ENCODE measurements at places on chromosomes 6 and 20.
A peak's percentile ranks its signal among the peaks of the same experiment; 100 is the strongest.

DNA sequence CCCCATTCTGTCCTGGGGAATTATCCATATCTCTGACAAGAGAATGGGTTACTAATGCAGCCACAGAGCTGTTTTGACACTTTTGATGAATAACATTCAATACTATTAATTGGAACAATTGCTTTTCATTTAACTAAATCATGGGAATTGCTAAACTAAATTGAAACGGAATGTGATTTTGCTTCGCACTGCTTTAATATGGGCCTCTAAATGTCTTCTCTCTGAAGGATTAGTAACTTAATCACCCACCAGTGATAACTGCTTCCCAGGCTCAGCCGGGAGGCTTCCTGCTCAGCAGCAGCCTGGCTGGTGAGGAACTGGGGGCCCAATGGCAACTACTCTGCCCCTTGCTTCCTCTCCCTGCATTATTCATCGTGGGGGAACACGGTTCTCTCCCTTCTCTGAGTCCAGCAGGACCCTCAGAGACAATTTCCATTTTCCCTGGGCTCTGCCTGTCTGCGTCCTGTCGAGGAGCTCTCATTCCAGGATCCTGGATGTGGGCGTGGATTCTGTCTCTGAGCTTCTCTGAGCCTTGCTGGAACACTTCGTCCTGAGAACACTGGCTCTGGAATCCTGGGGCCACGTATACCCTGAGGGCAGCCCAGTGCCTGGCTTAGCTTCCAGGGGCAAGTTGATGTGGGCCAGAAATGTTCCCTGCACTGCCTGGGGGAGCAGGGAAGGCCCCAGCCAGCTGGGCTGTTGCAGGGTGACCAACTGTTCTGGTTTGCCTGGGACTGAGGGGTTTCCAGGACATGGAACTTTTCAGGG, 308.9 kb downstream of the DHX35 start:
- DNase-seq: no peak

GRCh38 chr20:43949248-43949647, 34.6 kb downstream of the TOX2 start:
- no peak for DNase-seq

DNA sequence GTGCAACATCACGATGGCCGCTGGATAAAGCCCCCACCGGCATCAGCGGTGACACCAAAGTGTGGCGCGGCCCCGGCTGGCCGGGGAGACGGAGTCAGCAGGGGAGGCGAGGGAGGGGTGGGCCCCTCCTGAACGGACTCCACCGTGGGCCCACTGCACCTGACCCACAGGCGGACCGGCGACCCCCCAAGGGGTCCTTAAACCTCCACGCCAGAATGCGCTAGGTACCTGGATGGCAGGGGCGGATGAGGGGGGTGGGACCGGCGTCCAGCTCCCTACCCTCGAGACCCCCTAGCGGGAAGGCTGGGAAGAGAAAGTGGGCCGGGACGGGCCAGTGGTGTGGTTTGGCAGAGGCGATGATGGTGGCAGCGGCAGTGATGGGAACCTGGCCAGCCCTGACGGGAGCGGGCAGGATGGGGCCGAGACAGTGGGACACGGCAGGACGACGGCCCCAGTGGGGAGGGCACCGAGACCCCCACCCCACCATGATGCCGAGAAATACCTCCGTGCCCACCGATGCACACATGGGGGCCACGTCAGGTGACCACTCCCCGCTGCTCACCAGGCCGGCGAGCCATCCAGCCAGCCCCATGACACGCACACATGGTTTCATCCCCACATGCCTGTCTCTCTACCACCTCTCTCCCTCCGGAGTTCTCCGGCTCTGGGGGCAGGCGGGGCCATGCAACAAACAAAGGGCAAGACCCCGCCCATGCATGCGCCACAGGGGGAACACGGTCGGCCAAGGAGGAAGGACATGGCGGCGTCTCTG, 771.9 kb upstream of the DEFB115 start:
- no peak for DNase-seq

DNA sequence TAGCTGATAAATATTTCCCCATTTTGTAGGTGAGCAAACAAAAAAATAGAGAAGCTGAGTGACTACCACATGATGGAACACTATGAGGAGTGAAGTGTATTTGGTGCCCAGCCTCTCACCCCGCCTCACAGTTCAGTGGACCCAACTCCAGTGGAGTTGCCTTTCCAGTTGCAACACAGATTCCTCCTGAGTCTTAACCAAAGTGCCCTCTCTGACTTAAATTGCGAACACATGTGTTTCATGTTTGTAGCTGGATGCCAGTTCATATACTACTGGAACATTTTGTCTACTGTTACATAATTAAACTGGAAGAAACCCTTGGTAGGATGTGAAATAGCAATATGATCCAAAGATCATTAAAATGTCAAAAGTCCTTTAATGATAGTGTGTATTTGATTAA, 448.9 kb downstream of the COL12A1 start:
- DNase-seq: no peak

- no peak for DNase-seq
These were observed 5.5 kb upstream of the FLRT3 start for GRCh38 chr20:14342918-14343317.

GRCh38 chr6:56746767-56747504, 104.2 kb upstream of the DST start:
- DNase-seq: no peak

- no peak for DNase-seq
These were observed 36.9 kb downstream of the LBP start for GRCh38 chr20:38383147-38383546.

DNA sequence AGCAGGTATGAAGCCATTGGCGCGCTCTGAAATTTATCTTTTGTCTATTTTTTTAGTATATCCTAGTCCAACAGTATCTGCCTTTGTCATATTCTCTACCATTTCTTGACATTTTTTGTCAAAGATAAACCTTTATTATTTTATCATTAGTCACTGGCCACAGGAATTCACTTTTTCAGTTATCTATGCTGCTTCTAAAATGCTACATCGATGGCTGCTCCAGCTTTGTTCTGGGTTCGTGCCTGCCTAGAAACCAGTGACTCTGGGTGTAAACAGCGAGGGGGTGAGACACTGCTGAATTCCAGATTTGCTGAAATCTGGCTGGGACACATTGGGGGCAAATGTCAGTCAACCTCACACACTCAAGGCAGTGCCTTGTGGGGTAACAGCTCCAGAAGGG, 193.4 kb downstream of the CDC5L start:
- no peak for DNase-seq

DNA sequence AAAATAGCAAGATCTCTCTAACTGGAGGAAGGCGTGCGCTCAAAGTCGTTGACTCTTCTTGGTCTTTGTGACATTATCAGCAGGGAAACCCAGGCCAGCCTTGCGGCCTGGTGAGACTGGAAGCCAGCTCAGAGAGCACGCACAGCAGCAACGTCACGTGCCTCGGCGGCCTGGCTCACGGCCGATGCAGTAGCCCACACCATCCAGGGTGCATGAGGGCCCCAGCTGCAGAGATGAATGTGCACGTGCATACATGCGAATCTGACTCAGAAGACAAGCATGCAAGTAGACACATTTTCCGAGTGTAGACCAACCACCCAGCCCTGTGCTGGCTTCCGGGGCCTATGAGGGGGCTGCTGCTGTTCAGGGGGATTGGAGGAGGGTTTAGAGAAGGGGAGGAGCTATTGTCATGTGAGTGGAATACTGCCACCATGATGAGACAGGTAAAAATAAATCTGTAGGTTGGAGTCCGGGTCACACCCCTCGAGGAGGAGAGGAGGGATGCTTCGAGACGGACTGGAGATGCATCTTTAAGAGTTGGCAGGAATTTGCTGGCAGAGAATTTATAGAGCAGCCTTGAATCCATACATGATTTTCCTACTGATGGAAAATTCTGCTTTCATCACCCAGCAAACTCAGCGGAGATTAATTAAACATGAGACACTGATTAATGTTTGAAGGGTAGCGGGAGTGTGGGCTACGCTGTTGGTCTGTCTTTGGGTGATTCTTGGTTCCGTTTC, 388.2 kb downstream of the CDH4 start:
- no peak for DNase-seq

DNA sequence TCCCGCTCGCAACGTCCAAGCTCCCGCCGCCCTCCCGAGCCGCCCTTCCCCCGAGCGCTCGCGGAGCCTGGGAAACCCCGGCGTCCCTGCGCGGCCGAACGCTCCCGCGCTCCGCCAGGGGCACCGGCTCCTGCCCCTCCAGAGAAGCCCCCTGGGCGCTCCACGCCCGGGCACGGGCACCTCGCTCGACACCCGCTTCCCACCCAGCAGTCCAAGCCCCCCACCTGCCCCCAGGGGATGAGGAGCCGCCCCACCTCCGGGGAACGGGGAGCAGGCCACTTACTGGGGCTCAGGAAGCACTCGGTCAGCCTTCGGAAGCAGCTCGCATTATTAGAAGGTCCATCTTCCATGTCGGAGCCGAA, 1.4 kb downstream of the PDE10A start:
- no peak for DNase-seq

- no peak for DNase-seq
These were observed 41.1 kb upstream of the CST5 start for GRCh38 chr20:23920408-23921325.

DNA sequence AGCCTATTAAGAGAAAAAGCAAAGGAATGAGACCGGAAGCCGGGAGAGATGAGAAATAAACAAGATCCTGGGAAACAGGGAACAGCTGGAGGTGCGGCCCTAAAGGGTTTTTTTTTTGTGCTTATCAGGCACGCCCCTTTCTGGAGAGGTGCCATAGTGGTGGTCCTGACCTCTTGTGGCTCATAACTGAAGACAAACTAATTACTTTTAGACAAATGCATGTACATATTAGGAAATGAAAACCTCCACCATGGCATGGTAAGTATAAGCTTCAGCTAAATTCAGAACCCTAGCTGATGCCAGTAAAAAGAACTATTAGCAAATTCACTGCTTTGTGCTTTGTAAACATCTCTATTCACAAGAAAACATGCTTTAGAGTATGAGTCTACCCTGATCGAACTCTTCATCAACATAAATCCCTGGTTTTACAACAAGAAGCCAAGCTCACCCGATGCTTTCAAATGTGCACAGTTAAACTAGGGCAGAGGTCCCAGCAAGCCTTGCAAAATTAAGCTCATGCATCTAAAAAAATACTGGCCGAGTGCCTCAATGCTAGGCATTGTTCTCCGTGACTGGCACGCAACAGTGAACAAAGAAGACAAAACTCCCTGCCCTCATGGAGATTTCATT, 96.4 kb upstream of the MRPS10 start:
- DNase-seq: no peak

DNA sequence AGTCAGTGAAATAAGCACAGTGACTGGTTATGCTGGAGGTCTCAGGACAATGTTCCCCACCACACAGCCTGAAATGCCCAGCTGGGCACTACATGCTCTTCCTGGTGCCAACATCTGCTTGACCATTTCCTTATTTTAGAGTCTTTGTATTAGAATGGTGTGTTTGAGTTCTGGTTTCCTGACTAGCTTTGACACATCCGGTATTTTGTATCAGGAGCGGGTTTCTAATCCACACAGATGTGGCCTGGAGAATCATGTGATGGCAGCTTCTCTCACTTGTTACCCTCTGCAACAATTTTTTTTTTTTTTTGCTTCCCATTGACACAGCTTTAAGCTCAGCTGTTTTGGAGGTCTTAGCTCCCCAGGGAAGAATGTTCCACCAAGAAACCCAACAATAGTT, 164.5 kb upstream of the CST7 start:
- DNase-seq: no peak

DNA sequence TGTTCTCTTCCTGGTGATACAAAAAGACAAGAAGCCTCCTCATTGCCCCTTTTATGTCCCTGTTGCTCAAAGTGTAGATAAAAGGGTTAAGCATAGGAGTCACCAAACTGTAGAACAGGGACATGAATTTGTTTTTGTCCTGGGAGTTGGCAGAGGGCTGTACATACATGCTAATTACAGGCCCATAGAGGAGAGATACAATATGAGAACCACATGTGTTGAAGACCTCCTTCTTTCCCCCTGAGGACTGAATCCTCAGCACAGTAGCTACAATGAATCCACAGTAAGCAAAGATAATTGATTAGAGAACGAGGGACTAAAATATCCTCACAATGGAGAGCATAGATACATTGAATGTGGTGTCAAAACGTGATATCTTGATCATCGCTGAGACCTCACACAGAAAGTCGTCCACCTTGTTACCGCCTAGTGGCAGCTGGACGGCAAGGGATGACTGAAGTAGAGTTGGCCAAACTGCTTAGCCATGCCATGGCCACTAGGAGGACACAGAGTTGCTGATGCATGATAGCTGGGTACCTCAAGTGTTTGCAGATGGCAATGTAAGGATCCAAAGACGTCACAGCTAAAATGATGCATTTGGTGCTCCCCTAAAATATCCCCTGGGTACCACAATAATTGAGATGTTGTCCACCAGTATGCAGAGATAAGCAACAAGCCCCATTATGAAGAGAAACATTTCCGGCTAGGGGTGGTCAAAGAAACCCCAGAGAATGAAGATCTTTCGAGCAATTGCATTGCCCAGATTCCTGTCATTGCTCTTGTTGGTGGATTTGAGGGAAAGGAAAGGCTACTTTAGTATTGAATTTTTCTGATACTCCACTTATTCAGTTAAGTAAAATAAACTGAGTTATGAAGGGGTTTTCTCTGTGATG, 15.0 kb downstream of the OR2B3 start:
- DNase-seq: peak; percentile 48

- DNase-seq: no peak
These were observed 24.0 kb downstream of the FRMD1 start for GRCh38 chr6:168054765-168055560.

DNA sequence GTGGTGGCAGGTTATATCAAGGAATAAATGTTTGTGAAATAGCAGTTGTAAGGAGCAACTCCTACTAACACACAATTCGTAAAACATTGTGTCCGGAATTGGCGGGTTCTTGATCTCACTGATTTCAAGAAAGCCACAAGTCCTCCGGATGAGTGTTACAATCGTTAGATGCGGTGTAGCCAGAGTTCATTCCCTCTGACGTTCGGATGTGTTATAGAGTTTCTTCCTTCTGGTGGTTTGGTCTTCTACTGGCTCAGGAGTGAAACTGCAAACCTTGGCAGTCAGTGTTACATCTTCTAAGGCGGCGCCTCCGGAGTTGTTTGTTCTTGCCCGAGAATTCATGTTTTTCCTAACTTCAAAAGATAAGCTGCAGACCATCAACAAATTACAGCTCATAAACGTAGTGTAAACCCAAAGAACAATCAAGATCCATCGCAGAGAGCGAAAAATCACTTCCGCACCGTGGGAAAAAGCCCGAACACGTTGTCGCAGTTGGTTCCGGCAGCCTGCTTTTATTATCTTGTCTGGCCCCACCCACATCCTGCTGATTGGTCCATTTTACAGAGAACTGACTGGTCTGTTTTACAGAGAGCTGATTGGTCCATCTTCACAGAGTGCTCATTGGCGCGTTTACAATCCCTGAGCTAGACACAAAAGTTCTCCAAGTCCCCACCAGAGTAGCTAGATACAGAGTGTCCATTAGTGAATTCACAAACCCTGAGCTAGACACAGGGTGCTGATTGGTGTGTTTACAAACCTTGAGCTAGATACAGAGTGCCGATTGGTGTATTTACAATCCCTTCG, 58.2 kb downstream of the TRIM27 start:
- DNase-seq: peak; percentile 77

Data from activated CD8-positive, alpha-beta memory T cell treated with anti-CD3 and anti-CD28 coated beads, Interleukin-2, amount 50 U/mL, for 48 hours (primary cell).